ENCODE measurements at places on chromosomes 3 and 15.

DNA sequence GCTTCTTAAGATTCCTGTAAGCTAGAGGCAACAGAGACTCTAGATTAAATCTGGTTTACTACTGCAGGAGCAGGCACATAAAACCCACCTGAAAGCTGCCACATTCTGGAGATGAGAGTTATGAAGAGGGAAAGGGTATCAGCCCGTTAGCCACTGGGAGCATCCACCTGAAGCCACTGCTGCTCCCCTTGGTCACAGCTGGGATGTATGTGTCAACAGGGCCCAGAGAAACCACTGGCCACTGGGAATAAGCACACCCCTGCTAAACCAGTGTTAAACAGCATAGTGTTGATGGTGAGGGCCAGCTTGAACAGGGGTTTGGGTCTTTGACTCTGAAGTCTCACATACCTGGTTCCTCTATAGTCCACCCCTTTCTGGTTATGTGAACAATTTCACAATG lies 10.9 kb downstream of the SLCO2A1 start:
- DNase-seq, result no peak

GRCh38 chr3:88231632-88232031 lies 81.9 kb downstream of the C3orf38 start:
- no peak for DNase-seq

DNA sequence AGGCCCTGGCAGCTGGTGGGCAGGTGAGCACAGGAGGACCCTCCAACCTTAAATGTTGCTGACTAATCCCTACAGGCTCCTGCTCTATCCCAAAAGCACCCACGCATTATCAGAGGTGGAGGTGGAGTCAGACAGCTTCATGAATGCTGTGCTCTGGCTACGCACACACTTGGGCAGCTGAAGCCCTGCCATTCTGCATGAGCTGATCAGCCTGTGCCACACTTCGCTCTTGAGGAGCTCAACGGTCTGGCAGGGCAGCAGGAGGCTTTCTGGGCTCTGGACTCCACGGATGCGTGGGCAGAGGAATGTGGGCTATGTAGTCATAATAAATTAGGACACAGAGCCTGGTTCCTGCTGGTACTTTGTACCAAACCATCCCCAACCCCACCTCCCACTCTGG lies 6.1 kb downstream of the MST1 start:
- DNase-seq, result no peak

DNA sequence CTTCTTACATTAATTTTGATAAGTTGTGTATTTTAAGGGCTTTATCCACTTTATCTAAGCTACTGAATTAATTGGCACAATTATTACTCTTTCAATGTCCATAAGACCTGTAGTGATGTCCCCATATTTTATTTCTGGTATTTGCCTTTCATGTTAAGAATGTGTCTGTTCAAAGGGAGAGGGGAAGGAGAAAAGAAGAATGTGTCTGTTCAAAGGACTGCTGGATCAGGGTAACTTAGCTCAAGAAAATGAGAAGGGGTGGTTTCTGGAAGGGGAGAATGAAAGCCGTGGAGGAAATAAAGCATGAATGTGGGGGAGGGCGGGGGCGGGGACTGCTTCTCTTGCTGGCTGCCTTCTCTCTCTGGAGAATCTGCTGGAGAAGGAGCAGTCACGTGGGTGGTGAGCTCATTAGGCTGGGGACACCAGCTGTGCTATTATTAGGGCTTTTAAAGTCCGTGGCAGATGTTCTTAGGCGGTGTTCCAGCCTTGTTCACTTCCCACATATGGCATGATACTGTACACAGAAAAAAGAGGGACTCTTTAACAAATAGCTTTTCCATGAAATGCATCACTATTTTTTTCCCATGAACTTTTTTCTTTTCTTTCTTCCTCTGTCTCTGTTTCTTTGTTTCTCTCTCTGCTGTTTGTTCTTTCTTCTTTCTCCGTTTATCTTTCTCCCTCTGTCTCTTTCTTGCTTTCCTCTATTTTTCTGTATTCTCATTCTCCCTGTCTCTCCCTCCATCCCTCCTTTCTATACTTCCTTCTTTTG lies 63.7 kb upstream of the ULK4 start:
- DNase-seq, result peak; percentile 35

DNA sequence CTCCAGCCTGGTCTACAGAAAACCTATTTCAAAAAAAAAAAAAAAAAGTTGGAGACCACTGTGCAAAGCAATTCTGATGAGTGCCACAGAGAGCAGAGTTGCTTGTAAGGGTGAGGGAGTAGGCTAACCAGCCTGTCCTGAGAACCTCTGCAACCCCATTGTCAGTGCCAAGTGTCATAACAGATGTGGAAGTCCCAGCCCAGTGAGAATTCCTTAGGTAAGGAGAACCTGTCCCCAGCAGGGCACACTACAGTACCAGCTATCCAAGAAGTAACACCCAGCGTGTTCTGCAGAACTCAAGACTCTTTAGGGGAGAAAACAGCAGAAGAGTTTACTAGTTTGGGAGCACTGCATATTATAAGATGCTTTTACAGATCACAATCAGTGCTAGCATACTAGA lies 156.3 kb downstream of the LIPC start:
- no peak for DNase-seq

DNA sequence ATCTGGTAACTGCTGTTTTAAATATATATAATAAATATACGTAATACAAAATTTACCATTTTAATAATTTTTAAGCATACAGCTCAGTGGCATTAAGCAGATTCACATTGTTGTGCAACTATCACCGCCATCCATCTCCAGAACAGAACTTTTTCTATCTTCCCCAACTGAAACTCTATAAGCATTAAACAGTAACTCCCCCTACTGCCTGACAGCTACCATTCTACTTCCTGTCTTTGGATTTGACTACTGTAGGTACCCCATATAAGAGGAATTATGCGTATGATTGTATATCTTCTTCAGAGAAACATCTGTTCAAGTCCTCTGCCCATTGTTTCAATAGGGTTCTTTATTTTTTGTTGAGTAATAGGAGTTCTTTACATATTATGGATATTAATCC lies 36.8 kb downstream of the EID1 start:
- no peak for DNase-seq

DNA sequence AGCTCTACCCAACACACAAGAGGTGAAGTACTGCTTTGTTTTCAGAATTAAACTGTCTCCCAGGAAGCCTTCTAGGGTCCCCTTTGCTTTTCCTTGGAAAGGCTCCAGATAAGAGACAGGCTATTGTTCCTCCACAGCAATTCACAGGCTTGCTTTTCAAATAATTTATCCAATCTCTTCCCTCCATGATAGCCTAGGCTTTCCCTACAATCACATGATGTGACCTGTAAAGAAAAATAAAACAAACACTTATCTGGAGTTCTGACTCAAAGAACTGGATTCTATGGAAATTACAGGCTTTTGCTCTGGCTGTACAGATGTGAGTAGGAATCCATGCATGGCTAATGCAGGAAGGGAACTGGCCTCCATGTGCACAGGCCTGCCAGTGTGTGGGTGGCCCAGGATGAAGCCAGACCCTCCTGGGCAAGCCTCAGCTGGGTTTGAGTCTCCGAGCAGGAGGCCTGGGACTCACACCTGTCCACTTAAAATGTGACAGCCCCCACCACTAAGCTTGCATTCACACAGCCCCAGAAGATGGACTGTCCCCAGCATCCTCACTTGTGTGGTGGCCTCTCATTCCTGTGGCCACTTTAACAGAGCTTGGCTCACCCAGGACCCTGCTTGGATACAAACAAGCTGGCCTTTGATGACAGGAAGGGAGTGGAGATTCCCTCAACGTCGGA lies 75.8 kb upstream of the LEKR1 start:
- DNase-seq, result no peak

DNA sequence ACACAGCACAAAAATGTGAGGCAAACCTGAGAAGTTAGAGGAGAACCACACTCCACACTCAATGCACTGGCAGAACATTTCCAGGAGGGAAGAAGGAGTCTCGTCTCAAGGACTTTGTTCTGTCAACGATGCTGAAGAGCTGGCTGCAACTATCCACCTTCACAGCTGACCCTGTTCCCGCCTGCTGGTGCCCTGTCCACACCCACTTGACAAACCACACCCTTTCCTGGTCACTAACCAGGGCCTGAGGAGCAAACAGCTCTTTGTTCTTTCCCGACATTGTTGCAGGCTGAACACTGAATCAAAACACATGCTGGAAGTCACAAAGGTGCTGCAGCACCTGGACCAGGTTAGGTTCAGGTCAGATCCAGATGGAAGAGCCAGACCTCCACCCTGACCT lies 92.6 kb upstream of the ARRDC4 start:
- no peak for DNase-seq

GRCh38 chr3:132605374-132605792 lies 8.3 kb downstream of the ACKR4 start:
- no peak for DNase-seq

DNA sequence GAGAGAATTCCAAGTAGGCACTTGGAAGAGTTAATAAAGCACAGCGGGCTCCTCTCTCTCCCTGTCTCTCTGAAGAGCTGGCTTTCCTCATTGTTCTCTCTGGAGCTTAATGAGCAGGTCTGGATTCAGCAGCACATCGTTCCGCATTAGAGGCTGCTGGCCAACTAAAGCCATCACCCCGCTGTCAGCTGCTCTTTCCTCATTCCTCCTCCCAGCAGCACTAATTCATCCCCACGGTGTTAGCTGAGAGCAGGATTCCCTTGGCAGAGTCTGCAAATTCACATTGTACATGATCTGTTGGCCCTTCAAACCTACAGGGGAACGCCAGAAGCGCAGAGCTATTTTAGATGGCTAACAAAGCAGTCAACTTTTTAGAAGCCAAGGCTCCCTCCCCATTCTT lies 44.2 kb downstream of the SGO1 start:
- DNase-seq, result no peak

DNA sequence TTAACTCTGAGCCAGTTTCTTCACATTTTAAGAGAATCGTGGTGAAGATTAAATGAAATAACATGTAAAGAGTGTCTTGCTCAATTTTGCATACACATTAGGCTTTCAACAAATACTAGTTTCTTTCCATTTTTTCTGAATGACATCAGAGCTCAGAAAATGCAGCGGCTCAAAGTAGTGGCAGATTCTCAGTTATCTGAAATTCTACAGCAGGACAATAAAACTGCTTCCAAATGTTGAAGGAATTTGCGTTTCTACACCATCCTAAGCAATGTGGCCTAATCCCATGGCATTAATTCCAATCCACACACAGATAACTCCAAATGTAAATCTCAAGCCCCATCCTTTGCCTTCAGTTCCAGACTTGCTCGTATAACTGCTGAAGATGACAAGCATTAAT lies 115.8 kb downstream of the PLCH1 start:
- no peak for DNase-seq

DNA sequence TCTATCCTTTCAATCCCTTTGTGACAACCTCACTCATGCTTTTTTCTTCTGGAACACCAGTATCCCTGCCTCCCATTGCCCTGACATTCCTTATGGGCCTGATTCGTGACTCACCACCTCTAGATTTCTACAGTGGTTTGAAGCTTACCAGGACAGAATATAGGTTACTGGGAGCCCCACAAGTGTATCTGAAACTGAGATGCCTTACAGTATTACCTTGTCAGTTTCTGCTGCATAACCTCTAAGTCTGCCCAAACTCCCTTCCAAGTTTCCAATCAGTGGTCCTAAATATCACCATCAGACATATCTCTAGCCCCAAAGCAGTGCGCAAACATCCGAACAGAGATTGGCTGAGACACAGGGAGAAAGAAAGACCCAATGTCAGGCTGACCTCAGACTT lies 5.6 kb downstream of the CPB1 start:
- no peak for DNase-seq

DNA sequence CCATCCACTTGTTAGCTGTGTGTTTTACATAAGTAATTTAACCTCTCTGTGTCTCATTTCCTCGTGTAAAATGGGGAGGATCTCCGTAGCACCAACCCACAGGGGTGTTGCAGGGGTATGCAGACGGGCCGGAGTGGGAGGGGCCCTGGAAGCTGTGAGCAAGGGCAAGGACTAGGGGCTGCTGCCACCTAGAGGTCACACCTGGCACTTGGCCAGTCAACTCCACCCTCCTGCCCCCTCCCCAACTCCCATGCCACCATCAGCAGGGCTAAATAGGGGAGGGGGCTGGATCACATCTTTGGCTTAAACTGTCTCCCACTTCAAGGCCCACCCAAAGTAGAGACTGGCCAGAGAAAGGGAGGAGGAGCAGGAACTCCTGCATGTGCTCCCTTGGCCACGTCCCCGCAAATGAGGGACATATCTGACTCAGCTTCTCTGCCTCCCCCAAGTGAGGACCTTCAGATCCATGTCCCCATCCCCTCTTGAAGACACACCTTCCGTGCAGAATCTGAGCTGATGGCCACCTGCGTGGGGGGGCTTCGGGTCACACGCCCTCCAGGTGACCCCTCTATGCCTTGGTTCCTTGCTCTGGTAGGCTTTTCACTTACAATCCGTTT lies 2.6 kb downstream of the CCDC9B start:
- no peak for DNase-seq

- no peak for DNase-seq
Measured at GRCh38 chr3:125069968-125070745, 14.4 kb upstream of the HEG1 start.

- no peak for DNase-seq
Measured at GRCh38 chr3:27613846-27614500, 108.2 kb downstream of the EOMES start.

DNA sequence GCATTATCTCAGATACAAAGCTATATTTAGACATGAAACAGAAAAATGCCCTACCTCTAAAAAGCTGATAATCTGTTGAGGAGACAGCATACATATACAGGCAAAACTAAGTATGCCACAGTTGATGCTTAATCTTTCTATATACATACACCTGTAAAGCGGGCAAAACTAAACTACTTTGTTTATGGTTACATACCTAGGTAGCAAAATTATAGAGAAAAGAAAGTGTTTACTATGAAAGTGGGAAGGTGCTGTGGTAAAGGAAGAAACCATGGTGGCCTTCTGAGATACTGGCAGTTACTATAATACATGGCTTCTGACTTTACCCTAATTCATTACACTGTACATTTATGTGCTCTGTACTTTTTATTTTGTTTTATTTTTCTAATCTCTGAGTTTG lies 36.0 kb upstream of the NR1I2 start:
- no peak for DNase-seq

- no peak for DNase-seq
Measured at GRCh38 chr15:92745845-92746271, 90.3 kb upstream of the FAM174B start.

DNA sequence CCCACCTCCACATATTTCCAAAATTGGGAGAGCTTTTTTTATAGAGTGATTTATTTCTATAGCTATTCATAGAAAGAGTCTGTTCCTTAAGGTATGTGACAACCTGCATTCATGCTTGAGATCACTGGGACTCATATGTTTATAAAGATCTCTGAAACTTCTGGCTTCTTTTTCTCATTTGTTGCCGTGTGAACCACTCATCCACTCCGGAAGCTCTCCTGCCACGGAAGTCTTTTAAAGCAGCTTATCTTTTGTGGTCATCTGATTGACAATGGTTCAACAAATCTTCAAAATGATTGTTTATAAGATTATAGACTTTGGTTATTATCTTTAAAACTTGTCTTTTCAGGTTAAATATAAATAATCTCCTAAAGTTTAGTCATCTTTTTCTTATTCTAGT lies 260.5 kb downstream of the C3orf38 start:
- no peak for DNase-seq
